CD4-positive, alpha-beta T cell treated with Interleukin-17A for 4 hours (primary cell): ENCODE measurements at places on chromosomes 1 and 21.
A peak's percentile ranks its signal among the peaks of the same experiment; 100 is the strongest.

DNA sequence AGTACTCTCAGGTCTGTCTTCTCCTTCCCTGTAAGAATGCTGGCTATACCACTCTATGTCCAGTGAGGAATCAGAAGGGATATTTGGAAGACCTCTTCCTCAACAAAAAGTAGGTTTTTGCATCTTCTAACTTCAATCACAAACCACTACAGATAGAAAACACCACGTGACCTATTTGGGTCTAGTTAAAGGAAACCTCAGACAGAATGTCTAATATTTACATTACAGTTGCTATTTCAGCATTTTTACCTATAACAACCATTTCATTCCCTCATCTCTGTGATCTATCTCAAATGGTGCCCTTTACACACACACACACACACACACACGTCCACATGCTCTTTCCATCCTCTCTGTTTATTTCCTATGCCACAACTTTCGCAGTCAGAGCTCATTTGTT, 7.9 kb upstream of the ADORA3 start:
- DNase-seq: peak; percentile 40

GRCh38 chr1:38814444-38814983, 45.1 kb downstream of the RRAGC start:
- no peak for DNase-seq

- no peak for DNase-seq
Measured at GRCh38 chr1:160093624-160094290, 4.7 kb downstream of the IGSF8 start.

- no peak for DNase-seq
Measured at GRCh38 chr1:24770881-24771280, 25.6 kb downstream of the CLIC4 start.

DNA sequence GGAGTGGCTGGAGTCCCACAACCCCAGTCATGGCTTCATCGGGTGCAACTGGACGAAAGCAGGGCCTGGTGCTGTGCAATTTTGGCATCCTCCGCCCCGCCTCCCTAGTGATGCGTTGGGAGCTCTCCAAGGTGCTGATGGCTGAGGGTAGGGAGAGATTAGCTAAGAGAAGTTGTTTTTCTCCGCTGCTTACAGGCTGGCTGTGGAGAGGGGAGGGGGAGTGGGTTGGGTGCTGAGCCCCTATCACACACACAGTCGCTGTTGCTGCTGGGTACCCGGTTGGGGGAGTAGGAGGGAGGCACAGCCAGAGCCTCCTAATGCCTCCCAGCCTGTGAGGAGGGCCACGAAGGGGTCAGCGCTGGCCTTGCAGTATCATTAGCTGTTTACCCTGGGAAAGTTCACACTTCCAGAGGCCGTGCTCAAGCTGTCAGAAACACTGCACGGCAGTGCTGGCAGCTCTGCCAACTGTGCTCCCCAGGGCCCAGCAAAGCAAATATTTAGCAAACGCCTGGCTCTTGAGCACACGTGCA, 110.0 kb downstream of the GRIK3 start:
- DNase-seq: peak; percentile 12

GRCh38 chr1:233368106-233368788, 40.7 kb downstream of the MAP3K21 start:
- no peak for DNase-seq

- DNase-seq: no peak
Measured at GRCh38 chr1:218211241-218211640, 73.9 kb upstream of the RRP15 start.

DNA sequence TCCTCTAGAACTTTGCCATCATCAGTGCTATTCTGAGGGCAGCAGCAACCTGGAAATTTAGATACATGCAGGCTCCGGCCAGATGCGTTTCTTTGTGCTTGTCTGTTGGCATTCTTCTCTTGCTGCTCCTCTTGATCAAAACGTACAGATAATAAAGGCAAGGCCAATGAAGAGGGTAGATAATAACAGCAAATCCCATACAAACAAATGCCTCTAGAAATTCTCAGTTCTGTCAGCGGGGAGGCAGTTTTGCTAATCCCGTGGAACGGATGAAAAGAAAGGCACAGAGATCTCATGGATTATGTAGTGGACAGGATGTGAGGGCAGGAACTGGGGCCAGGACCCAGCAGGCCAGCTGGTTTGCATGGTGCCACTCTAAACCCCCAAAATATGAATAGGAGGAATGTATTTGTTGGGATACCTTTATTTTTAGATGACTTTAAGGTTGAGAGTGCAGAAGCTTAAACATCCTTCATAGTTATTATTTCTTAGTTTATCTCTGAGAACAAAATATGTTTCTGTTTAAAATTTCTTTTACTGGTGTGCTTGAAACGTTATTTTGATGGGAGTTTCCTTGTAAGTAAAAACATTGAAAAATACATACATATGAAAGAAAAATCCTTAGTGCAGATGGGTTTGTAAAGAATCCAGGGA, 1.5 kb downstream of the ITSN1 start:
- no peak for DNase-seq

DNA sequence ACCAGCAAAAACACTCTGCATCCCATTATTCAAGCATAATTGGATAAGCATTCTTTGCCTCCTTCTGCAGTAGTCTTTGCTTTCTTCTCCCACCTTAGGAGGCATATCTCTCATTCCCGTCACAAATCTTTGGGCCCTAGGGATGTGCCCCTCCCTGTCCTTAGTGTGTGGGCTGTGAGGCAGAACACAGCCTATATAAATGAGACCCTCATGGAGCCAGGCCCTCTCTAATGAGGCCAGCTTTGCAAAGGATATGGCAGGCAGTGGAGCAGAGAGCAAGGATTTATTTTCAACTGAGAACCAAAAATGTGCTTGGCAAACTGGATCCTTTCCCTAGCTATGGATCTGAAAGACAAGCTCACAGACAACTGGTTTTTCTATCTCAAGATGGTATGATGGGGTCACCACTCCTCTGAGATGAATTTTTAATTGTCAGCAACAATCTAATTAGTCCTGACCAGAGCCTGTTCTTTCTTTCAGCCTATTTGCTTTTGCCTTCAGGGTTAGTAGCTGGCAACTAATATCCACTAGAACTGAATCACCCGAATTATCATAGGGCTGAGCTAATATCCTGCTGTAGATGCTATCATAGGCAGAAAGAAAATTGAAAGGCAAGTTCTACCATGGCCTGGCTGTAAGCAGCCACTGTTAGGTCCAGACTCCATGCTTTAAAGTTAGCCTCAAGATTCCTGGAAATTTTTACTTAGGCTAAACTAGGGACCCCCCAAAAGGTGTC, 134.2 kb downstream of the SYT2 start:
- DNase-seq: no peak

- no peak for DNase-seq
Measured at GRCh38 chr1:8711873-8712412, 105.5 kb downstream of the RERE start.

DNA sequence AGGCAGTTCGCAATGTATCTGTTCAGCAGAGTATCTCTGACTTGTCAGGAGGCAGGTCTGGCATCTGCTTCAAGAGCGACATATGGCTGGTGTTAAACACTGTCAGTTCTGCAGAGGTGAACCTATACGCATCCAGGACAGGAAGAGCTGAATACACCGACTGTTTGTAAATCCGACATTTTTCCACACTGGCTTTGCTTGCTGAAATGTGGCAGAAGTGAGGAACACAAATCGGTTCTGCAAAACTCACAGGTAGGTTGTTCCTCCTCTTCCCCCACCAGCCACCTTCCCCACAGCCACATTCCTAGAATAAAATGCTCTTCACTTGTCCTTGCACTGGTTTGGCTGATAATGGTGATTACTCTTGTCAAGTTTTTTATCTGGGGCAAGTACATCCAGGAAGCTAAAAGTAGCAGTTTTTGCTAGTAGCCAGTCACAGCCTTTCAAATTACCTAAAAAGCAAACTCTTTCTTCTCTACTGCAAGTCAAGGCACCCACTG, 289.2 kb downstream of the GRIK1 start:
- no peak for DNase-seq

DNA sequence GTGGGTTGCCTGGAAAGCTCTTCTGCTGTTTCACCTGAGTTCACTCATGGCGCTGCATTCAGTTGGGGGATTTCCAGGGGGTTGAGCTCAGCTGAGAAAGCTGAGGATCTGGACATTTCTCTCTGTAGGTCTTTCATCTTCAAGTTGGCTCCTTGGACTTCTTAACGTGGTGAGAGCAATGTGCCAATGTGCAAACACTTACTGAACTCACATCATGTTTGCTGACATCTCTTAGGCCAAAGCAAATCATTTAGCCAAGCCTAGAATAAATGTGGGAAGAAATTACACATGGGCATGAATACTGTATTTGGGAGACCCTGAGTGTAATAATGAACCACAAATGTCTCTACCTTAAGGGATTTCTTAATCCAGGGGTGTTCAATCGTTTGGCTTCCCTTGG, 42.7 kb upstream of the SLC22A15 start:
- DNase-seq: no peak

- no peak for DNase-seq
Measured at GRCh38 chr1:17404820-17405219, 32.8 kb downstream of the PADI6 start.

DNA sequence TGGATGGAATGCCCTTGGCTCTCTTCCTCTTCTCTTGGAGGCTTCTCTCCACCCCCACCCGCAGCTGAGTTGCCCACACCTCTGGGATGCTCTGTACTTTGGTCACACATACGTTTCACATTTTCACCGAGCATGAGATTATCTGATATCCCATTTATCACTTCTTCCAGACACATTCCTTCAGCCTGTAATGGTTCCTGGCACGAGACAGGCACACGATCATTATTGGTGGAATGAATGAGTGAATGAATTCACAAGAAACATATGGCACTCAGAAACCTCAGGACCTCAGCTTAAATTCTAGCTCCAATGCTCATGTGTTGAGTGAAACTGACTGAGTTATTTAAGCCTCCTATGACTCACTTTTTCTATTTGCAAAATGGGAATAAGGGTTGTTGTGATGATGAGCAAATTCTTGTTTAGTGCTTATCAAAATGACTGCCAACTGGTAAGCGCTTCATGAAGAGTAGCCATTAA, 242.7 kb upstream of the JUN start:
- no peak for DNase-seq
